ENCODE measurements at places on chromosomes 5 and 9.

- DNase-seq, result no peak
Measured at GRCh38 chr9:95586326-95586725, 69.6 kb upstream of the PTCH1 start.

DNA sequence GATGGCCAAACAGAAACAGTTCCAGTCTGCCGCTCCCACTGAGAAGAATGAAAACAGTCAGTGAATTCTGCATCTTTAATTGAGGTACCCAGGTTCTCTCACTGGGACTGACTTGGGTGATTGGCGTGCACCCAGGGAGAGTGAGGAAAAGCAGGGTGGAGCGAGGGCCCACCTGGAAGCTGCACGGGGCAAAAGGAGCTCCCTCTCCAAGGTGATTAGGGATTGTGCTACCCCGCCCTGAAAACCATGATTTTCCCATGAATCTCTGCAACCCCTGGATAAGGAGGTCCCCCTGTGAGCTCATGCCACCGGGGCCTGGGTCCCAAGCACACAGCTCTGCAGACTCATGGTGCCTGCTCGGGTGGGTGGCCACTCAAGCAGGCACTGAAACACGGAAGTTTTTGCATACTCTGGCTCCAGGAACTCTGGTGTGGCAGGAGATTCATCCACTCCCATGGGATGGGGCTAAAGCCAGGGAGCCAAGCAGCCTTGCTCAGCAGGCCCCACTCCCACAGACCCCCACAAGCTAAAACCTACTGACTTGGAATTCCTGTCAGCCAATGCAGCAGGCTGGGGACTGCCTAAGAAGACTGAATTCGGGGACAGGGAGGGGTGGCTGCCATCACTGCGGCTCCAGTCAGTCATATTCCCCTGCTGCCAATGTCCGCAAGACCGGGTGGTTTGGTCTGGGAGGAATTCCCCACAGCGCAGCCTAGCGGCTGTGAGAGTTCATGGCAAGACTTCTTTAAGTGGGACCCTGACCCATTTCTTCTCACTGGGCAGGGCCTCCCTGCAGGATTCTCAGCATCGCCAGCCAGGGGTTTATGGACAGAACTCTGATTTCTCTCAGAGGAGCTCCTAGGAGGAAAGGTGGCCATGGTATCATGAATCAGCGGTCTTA lies 652.2 kb upstream of the RGMB start:
- DNase-seq, result no peak

DNA sequence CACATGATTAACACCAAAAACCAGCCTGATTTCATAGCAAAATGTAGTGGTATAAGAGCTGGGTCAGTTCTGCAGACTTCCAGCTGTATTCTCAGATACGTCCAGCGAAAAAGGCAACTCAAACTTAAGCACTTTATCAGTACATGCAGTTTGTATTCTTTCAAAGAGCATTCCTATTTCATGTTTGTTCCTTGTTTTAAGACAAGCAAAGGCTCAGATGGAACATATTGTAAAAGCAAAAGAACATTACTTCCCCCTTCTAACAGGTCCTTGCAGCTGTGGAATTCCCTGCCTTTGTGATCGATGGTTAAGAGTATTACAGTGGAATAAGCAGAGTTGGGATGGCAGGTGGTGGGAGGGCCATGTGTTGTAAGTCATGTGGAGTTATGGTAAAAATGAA lies 86.3 kb upstream of the GRHPR start:
- DNase-seq, result no peak

GRCh38 chr5:23523031-23523430 lies 15.6 kb downstream of the PRDM9 start:
- no peak for DNase-seq

- no peak for DNase-seq
Measured at GRCh38 chr9:131033269-131034224, 24.6 kb downstream of the LAMC3 start.

- no peak for DNase-seq
Measured at GRCh38 chr9:88460587-88461332, 72.5 kb downstream of the SPIN1 start.

GRCh38 chr9:131562032-131562959 lies 17.0 kb downstream of the PRRT1B start:
- no peak for DNase-seq

GRCh38 chr5:135493406-135494180 lies 41.4 kb upstream of the TIFAB start:
- DNase-seq, result no peak

GRCh38 chr5:8060235-8060952 lies 191.4 kb downstream of the MTRR start:
- no peak for DNase-seq

- DNase-seq, result no peak
Measured at GRCh38 chr5:55108661-55109060, 6.2 kb downstream of the GZMA start.

All from central memory CD4-positive, alpha-beta T cell (primary cell).